ENCODE measurements at places on chromosomes 7 and 10. TPM values are rescaled to one million over a fixed set of nuclear protein-coding genes. Genes with fewer than 3 reads are reported as not detected.

The RNLS gene
- polyA plus RNA-seq, result 12.7 TPM

The PPP1R9A gene
- polyA plus RNA-seq, result 3.0 TPM

The STMP1 gene
- 22.7 TPM for polyA plus RNA-seq

The IL6 gene
- 0.27 TPM for polyA plus RNA-seq

The NPFFR1 gene
- polyA plus RNA-seq, result 0.02 TPM

The CCL24 gene
- polyA plus RNA-seq, result not detected

The CTTNBP2 gene
- 13.0 TPM for polyA plus RNA-seq

The EPHB6 gene
- 19.7 TPM for polyA plus RNA-seq

The CLRN3 gene
- polyA plus RNA-seq, result not detected

The PLEKHS1 gene
- not detected for polyA plus RNA-seq

The CALD1 gene
- polyA plus RNA-seq, result 34.3 TPM

The OR13A1 gene
- polyA plus RNA-seq, result 0.35 TPM

The CYP17A1 gene
- not detected for polyA plus RNA-seq

The PRF1 gene
- polyA plus RNA-seq, result 0.15 TPM

Data from H1 (cell line).